Posterior vena cava (tissue), 2 donors: ENCODE measurements at places on chromosomes 3 and 15. TPM values are rescaled to one million over a fixed set of nuclear protein-coding genes. Genes with fewer than 3 reads are reported as not detected.

DNA sequence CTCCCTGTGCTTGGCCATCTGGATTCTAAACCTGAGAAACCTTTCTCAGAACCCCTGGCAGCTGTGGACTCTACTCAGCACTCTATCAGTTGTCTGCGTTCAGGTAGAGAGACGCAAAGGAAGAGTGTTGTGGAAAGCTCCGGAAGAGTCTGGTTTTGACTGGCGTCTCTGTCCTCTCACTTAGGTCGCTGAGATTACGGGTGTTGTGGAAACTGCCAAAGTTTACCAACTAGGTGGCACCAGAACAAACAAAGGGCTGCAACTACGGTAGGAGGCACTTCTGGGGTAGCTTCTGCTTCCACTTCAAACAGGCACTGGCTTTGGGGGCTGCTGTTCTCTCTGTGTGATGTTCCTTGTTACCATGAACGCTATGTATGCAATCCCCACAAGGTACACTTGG, 19.2 kb upstream of the ITPKA start:
- DNase-seq, result no peak

DNA sequence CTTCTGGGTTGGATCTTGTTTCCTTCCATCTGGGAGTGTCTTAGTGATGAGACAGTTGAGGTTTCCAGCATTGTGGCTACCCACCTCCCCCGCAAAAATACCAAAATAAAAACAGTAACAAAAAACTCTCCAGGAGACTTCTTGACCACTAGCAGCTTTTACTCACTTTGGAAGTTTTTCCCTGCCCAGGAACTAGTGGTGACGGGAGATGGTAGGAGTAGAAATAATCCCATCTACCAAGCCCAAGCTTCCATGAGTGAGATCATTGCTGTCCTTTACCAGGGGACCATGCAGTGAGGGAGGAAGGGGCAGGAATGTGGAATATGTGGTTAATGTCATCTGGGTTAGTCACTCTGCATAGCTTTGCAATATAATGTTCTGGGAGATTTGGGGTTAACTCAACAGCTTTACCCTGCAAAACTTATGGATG, 187.7 kb downstream of the ITPR1 start:
- no peak for DNase-seq

- DNase-seq, result no peak
Measured at GRCh38 chr3:140956058-140956835, 14.6 kb downstream of the SLC25A36 start.

DNA sequence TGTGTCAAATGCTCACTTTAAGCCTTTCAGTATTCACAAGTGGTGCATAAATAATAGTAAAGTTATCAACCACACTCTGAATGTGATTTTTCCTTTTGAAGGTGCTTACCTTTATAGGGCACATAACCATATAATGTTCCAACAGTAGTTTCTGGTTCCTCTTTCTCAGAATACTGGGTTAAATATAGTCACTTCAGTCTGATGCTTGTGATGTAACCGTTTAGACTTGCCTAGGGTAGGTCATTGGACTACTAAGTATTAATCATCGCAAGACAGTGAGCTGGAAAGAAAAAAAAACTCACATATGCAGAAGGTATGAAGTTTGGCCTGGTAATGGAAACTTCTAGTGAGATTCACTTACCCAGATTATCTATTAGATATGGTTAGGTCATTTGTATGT, 1.9 kb downstream of the KBTBD8 start:
- DNase-seq, result no peak

DNA sequence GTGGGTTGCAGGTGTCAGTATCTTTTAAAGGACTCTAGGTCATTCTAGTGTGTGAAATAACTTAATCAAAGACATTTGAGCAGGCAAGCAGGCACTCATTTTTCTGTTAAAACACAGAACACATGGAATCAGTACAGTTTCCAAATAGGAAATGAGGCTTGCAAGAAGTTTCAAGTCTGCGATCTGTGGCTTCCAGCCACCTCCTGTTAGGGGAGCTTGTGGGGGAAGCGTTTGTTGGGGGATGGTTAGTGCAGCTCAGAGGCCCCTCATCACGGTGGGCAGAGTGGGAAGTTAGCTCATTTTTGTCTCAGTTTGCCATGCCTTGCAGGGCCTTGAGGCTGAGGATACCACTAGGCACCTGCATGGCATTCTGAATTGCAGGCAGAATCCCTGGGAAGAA, 59.9 kb downstream of the SLC6A11 start:
- DNase-seq, result no peak

DNA sequence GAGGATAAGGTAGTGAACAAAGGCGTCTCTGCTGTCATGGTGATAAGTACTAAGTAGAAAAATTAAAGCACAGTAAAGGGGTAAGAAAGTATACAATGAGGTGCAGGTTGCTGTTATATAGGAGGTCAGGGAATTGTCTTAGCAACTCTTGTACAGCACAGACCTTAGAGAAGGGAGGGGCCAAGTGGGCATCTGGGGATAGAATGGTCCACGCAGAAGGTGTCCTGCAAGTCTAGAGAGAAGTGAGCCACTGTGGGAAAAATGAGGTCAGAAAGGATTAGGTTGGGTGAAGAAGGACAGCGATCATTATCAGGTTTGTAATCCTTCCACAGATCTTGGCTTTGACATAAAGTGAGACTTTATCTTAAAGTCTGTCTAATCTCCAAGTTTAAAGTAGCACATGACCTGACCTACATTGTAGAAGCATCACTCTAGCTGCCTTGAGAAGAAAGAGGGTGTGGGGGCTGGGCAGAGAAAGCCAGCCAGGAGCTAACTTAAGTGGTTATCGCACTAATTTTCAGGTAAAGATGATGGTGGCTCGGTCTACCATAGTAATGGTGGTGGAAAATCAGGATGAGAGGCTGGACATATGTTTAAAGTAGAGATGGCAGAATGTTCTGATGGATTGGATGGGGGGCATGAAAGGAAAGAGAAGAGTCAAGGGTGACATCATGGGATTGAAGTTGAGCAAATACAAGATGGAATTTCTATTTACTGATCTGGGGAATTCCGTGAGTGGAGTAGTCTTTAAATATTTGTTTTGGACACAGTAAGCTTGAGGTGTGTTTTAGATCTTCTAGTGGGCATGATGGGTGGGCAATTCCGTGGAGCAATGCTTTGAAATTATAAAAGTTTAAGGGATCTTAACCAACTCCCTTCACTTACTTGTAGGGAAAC, 919.2 kb downstream of the ROBO1 start:
- DNase-seq, result no peak

GRCh38 chr3:126258670-126259069, 78.3 kb upstream of the ALDH1L1 start:
- DNase-seq, result no peak

DNA sequence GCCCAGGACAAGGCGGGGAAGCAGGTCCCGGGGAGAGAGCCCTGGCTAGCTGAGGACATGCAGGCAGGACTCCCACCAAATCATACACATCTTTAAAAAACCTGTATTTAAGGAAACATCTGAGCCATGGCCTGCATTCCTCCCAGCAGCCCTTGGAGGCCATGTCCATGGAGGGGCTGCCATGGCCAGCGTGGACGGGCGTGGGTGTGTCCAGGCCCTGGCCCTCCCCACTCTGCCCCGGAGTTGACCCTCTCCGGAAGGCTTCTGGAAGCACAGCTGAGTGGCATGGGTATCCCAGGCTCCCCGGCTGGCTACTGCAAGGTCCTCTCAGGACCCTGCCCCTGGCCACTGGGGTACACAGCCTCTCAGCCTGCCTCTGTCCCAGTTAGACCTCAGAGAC, 149.8 kb downstream of the NSMCE3 start:
- DNase-seq, result no peak

- DNase-seq, result no peak
Measured at GRCh38 chr15:56913241-56913640, 5.2 kb upstream of the TCF12 start.

DNA sequence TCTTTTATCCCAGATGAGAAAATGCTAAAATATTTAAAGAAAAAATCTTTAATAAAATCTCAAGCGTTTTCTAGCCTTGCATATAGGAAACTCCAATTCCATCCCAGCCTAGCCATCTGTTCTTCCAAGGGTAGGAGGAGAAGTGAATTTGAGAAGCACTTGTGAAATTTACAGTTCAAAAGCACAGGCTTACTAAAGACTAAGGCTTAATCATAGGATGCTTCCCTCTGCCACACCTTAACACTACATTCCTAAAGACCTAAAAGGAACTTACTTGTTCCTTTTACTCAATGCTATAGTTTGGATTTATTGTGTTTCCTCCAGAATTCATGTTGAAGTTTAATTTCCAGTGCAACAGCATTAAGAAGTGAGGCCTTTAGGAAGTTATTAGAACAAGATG, 764.8 kb upstream of the CADM2 start:
- DNase-seq, result no peak

DNA sequence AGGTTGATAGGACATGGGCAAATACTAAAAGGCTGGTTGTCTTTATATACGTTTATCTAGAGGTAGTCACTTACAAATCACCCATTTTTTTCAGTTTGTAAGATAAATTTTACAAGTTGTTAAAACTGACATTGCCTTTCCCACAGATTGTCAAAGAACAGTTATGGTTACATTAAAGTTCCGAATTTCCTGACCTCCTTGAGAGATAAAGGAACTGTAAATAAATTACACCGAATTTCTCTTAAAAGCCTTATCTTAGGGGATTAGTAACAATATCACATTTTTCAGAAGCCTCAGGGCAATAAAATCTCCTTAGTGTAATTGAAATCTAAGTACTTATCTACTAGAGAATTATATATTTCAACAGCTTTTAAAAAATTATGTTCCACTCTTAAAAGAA, 49.5 kb downstream of the ZPLD1 start:
- DNase-seq, result no peak

DNA sequence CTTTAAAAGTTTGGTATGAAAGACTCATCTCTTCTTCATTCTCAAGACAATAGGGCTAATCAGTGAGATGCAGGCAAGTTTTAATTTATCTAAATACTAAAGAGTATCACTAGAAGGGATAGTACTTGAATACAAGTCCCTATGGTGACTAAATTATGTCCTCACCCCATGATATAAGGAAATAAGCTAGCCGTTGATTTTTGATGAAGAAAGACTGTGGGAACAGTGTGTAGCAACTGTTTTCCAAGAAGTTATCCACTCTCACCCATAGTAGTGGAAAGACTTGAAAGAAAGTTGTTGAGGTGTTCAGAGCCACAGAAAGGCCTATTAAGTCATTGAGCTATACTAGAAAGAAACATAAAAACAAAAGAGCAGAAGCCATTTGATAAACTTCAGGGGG, 36.7 kb downstream of the PIK3CA start:
- DNase-seq, result no peak

GRCh38 chr3:36542186-36542585, 161.9 kb downstream of the STAC start:
- DNase-seq, result no peak

DNA sequence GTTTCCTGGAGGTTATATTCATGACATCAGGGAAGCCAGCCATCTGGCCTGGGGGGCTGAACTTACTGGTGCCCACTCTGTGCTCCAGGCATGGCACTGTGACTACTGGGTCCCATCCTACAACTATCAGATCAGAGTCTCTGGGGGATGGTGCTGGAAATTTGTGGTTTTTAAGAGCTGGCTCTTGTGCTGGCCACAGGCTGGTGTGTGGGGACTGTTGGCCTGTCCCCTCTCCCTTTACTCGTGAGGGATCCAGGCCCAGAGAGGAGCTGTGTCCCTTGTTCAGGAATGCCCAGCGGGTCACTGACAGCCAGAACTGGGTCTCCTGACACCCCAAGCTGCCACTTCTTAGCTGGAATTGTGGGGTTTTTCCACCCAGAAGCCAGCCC, 44.5 kb upstream of the SEC22A start:
- DNase-seq, result no peak

- DNase-seq, result no peak
Measured at GRCh38 chr15:67776600-67776999, 48.7 kb upstream of the SKOR1 start.

GRCh38 chr3:195009616-195010015, 261.3 kb downstream of the XXYLT1 start:
- no peak for DNase-seq

DNA sequence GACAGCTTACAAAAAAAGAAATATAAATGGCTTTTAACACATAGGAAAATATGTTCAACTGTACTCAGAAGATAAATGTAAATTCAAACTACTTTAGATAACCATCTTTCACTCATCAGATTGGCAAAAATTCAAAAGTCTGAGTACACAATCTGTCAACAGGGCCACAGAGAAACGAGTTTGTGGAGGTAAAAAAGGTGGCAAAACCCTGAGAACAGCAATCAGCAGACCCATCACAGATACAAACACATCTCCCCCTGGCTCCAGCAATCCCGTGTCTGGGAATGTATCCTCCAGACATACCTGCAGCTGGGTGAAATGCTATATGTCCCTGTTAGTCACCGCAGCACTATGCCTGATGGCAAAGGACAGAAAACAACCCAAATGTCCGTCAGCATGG, 149.5 kb downstream of the OSBPL10 start:
- no peak for DNase-seq

- no peak for DNase-seq
Measured at GRCh38 chr3:74501007-74501406, 113.5 kb downstream of the CNTN3 start.

DNA sequence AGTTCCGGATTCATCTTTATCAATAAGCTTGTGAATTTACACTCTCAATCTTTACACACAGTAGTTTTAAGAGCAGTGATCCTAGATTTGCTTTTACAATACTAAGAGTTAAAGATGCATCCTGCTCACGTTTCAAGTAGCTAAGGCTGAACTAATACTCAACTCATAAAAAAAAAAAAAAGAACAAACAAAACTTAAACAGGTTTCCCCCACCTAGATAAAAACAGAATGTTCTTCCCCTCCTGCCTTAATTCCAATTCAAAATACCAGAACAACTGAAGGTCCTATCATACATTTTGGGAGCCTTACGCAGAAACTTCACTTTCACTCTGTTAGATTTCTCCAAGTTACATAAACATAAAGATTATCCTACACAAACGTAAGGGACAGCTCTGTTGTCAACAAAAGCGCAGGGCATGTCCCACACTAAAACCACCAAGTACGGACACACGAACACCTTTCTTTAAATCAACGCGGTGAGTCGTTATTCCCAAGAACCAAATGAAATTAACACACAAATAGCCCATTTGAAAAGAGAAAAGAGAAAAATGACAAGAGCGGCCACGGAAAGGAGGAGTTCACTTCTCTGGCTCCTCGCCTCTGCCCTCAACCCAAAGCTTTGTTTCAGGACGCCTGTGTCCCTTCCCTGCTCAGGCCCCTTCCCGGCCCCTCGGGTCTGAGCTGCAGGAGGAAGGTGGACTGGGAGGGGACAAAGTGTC, 941 bp downstream of the CBLB start:
- DNase-seq, result no peak

GRCh38 chr3:152556731-152557254, 278.1 kb upstream of the P2RY1 start:
- DNase-seq, result no peak

- no peak for DNase-seq
Measured at GRCh38 chr3:72614394-72615074, 233.7 kb downstream of the SHQ1 start.

- DNase-seq, result no peak
Measured at GRCh38 chr15:35000511-35000910, 12.4 kb upstream of the ZNF770 start.

GRCh38 chr15:57124036-57124435, 205.6 kb downstream of the TCF12 start:
- no peak for DNase-seq

Gene GRIP2
- 3.9 TPM for total RNA-seq

Gene PIGZ
- total RNA-seq, result 6.4 TPM

Gene CORO2B
- 11.7 TPM for total RNA-seq

Gene SNRPA1
- 38.2 TPM for total RNA-seq

Gene FSD2
- total RNA-seq, result not detected

Gene CTXN2
- not detected for total RNA-seq

Gene GOLGA6D
- total RNA-seq, result not detected

Gene GOLGA8S
- total RNA-seq, result 0.60 TPM

Gene ZNF80
- total RNA-seq, result not detected

Gene SSR3
- total RNA-seq, result 171 TPM
